ENCODE measurements at places on chromosomes 2 and 18. TPM values are rescaled to one million over a fixed set of nuclear protein-coding genes. Genes with fewer than 3 reads are reported as not detected.

CCDC74B gene
- total RNA-seq: 3.9 TPM

DNA sequence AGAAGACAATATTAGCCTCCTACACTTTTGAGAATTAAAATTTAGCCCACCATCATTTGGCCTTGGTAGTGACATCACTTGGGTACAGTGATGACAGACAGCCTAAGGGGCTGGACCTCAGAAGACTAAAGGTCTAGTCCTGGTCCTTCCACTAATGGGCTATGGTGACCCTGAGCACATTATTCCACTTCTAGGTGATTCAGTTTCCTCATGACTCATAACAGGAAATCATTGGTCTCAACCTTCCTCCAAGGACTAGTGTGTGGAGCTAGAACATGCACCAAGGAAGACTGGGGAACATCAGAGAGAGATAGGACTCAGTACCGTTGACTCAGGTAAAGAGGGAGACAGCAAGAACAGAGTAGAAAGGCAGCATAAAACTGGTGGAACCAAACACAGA lies 64.0 kb downstream of the TFCP2L1 start:
- no peaks in the 10 kb centered on the region for H3K27me3 ChIP-seq
- H3K27ac ChIP-seq: no peak overlapping the region
- H3K4me1 ChIP-seq: no peaks in the 10 kb centered on the region
- no peak overlapping the region for H3K4me3 ChIP-seq

DNA sequence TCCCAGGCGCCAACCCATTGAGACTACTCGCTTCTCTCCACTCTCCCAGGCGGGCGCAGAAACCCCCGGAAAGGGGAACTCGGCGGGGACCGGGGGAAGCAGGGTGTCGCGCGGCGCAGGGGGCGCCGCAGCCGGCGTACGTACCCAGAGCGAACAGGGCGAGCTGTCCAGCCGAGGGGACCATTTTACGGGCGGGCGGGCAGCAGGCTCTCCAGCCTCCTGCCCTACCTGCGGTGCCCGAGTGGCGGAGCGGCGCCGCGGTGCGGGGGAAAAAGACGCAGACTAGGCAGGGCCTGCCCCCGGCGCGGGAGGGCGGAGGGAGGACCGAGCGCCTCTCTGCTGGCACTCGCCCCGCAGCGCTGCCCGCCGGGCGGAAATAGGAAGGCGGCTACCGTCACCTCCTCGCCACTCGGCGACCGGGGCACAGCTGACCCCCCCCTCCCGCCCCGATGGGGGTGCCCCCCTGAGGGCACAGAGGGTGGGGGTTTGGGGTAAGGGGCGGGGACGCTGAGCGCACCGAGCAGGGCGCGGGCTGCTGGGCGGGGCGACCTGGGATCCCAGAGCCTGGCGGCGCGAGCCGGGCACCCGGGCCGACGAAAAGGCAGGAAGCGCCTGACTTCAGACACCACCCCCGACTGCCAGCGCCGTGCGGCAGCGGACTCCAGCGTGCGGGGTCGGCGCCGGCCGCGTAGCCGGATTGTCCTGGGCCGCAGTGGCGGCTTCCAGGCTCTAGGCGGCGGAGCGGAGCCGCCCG lies at the start of gene TGFA:
Gene TGFA (minus strand): TSS at position 243 of the 754 bp plus-strand sequence. CDS start 59 bp downstream, at position 184.
- no peaks in the 10 kb centered on the region for H3K36me3 ChIP-seq
- DNase-seq: peak; percentile 71
- peaks cover 63% of the 10 kb centered on the region for H3K27me3 ChIP-seq
- H3K27ac ChIP-seq: peak within 1 kb of the TSS; percentile 62

DNA sequence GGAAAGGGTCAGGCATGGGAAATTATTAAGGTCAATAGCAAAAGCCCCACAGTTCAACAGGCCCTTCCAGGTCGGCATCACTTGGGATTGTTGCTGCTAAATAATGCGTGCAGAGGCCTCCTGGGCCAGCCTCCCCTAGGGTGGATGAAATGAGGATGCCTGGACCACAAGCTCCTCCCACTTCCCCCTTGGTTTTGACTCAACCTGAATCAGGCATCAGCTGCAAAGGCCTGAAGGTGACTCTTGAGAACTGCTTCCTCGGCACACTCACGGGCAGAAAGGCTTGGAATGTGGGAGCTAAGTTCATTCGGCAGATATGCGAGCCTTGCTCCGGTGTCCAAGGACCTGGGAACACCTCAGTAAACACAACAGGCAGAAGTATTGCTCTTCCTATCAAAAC lies 69.3 kb downstream of the MBP start:
- H3K27ac ChIP-seq: peak overlapping the region; percentile 75
- H3K36me3 ChIP-seq: no peaks in the 10 kb centered on the region
- DNase-seq: no peak
- no peak overlapping the region for H3K4me3 ChIP-seq
- peaks cover 21% of the 10 kb centered on the region for H3K4me1 ChIP-seq
- H3K27me3 ChIP-seq: no peaks in the 10 kb centered on the region

ALLC gene
- total RNA-seq: not detected

GRCh38 chr2:219758907-219759680 lies 131.7 kb downstream of the SLC4A3 start:
- no peak overlapping the region for H3K27ac ChIP-seq
- H3K27me3 ChIP-seq: no peaks in the 10 kb centered on the region
- DNase-seq: no peak

VIL1 gene
- not detected for total RNA-seq
